RPMI7951 (cell line): ENCODE measurements at places on chromosomes 7 and 10.

DNA sequence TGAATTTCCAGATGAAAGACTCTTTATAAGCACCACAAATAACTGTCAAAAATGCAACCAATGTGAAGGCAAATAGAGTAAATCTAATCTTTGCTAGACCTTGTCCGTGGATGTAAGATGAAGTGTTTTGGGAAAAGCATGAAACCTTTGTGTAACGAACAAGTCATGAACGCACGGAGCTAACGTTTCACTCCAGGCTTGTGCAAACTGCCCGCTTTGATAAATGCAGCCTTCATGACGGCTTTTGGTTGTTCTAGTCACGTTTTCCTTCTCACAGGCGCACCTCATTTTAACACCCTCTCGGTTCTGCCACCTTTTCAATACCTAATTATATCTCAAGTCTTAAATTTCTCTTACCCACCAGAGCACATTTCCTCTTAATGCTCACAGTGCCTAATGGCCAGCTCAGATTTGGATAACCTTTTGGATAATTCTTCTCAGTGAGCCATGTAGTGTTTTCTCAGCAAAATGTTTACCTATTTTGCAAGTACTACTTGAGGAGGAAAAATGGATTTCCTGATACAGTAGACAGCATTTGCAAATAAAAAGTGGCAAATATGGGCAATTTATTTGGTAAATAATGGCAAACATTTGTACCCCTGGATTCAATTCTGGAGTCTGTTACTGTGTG is 63.2 kb downstream of the HECW1 start:
- no peak for DNase-seq

GRCh38 chr7:140533394-140533872 is 54.1 kb upstream of the MKRN1 start:
- no peak for DNase-seq

DNA sequence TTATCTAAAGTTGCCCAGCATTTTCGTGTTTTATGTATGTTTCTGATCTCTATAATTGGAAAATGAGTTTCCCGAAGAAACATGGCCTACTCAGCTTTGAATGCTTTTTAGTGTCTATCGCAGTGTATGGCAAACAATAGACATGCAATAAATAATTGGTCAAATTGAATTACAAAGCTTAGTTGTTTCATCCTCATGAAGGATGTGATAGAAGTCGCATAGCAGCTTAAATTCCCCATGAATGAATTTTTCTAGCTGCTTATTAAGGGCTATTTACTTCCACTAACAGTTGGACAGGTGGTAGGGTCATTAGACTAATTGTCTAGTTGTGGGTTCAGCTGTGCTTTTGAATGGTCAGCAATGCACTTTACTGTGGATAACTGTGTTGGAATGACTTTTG is 467.3 kb upstream of the MBL2 start:
- no peak for DNase-seq

DNA sequence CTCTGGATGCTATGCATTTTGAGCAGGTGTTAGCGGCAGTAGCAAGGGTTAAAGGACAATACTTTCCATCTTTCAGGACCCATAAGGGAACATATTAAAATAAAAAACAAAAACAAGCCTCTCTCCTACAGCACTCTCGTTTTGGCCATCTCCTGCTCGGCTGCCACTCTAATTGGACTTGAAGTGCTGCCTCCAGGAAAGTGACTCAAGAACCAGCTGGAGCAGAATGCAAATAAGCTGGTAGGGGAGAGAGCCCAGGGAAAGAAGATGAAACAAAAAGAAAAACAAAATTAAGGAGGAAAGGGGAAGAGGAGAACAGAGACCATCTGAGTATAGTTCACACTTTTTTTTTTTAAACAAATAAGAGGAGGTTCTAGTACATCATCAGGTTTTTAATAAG is 65.6 kb downstream of the HBP1 start:
- no peak for DNase-seq

GRCh38 chr7:20249920-20250319 is 32.7 kb upstream of the MACC1 start:
- DNase-seq = no peak

DNA sequence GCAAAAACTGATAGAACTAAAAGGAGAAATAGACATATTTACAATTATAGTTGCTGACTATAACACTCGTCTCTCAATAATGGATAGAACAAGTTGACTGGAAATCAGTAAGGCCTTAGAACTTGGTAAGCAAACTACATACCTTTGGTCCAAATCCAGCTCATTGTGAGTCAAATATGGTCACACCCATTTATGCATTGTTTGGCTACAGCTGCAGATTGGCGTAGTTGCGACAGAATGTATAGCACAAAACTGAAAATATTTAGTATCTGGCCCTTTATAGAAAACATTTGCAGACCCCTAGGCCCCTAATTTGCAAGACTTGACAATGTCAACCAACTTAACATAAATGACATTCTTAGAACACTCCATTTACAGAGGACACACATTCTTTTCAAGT is 103.6 kb upstream of the EGR2 start:
- DNase-seq = no peak
